ENCODE measurements at places on chromosomes 6 and 20.

DNA sequence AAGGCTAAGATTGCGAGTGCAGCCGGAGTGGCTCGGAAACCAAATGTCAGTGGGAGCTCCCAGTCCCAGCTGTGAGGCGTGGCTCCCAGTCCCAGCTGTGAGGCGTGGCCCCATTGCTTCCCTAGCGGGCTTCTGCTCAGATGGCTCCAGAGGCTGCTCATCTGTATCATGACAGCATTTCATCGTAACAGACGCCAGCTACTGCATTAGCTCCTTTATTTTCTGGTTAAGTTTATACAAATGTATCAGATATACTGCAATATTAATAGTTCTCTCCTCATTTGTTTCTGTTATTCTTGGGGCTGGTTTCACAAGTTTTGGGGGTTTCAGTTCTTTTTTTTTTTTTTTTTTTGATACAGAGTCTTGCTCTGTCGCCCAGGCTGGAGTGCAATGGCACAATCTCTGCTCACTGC lies 34.7 kb upstream of the TBXT start:
- no peak for DNase-seq

DNA sequence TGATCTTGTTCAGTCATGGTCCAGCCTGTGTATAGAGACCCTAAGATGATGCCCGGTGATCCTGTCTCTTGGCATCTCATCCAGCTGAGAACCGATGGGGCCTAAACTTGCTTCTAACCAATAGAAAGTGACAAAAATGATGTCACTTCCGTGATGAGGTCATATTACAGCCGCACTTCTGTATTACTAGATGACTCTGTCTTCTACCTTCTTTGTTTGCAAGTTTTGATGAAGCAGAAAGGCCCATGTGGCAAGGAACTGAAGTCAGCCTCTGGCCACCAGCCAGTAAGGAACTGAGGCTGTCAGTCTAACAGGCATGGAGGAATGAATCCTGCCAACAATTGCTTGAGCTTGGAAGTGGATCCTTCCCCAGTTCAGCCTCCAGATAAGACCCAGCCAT lies 32.8 kb upstream of the HLA-C start:
- no peak for DNase-seq

DNA sequence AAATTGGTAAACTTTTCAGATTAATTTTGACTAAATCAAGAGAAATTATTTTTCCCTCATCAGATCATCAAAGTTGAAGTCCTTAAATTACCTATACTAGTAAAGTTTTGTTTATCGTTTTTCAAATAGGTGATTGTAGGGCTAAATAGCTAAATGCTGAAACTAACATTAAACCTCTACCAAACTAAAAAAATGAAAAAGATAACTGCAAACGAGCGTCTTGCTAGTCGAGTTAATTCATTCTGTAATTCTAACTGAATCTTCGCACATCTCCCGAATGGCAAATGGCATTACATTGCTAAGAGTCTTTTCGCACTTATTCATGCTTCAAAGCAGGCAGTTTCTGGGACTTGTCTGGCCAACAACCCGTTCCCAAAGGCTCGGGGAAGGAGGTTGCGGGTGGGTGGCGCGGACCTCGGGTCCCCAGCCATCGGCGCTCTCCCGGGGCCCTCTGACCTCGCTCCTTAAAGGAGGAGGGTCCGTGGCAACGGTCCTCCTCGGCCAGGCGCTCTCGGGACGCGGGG lies 43.8 kb downstream of the POPDC3 start:
- no peak for DNase-seq

- DNase-seq = no peak
These were observed 22.3 kb upstream of the THEMIS start for GRCh38 chr6:127923135-127923534.

GRCh38 chr6:31888276-31889258 lies 8.9 kb downstream of the EHMT2 start:
- DNase-seq = no peak

DNA sequence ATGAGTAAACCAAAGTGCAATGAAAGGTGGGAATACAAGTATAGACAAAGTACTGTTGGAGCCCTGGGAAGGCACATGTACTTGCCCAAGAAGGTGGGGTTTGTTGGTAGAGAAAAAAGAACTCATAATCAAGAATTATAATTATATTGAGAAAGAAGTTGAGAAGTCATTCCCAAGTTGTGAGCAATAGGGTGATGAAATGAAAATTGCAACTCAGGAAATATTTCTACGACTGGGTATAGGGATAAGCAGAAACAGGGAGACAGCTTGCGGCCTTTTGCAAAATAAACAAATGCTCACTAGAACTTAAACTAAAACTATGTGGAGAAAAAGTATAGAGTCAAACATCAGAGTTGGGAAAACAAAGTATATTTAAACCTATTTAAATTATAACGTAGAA lies 250.7 kb upstream of the FAM83B start:
- DNase-seq = no peak

- no peak for DNase-seq
These were observed 9.1 kb downstream of the DYNLRB1 start for GRCh38 chr20:34525342-34525708.

DNA sequence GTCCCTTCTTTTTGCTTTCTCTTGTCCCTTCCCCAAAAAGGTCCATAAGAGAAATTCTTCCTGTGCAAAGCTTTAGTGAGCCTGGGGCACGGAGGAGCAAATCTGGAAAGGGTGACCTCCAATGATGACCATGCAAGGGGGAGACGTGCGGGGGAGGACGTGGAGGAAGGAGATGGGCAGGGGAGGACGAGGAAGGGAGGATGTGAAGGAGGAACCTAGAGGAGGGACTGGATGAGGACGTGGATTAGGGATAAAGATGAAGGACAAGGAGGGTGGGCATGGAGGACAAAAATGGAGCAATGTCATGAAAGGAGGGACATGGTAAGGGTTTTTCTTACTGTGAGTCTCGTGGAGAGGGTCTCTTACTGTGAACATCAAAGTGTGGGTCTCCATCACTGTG lies 139.5 kb downstream of the ERMARD start:
- DNase-seq = no peak

- no peak for DNase-seq
These were observed 84.1 kb downstream of the TNFAIP3 start for GRCh38 chr6:137951064-137951597.

- no peak for DNase-seq
These were observed 741 bp downstream of the PTPN1 start for GRCh38 chr20:50510706-50511542.

GRCh38 chr6:99613409-99613704 lies 6.7 kb downstream of the PRDM13 start:
- DNase-seq = no peak

DNA sequence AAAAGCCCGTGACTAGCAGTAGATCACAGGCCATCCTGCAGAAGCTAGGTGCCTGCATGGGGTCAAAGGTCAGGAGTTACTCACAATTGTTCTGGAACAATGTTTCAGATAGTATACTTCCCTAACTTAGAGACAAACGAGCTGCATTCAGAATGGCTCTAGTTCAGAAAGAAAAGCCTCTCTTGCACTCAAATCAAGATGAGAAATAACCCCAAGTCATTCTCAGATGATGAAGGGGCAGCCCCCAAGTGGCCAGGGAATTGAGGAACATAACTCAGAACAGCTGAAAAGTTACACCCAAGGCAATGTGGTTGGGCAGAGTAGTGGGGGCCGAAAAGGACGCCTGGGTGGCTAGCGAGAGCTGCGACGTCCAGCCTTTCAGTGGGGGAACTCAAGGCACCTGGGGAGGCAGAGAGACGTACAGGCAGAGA lies 27.8 kb downstream of the FYN start:
- DNase-seq = no peak

GRCh38 chr20:44597930-44598329 lies 15.6 kb downstream of the PKIG start:
- DNase-seq = no peak

DNA sequence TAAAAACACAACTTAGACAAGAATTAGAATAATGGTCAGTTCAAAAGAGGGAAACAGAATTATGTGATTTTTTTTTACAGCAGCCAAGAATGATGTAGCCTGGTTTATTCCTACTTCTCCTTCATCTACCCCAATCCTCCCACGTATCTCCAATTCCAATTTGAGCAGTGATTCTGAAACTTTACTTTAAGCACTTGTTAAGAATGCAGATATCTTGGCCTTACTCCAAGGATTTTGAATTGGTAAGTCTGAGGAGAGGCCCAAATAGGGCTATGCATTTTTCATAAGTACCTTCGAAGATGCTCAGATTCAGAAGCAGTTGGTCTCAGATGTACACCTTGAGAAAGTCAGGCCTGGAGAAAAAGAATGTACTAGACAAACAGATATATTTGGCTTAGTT lies 233.4 kb upstream of the FLRT3 start:
- no peak for DNase-seq

GRCh38 chr6:47168180-47168579 lies 126.0 kb upstream of the ADGRF1 start:
- DNase-seq = no peak

- no peak for DNase-seq
These were observed 656.3 kb upstream of the NOX3 start for GRCh38 chr6:156111913-156112312.

- DNase-seq = no peak
These were observed 3.8 kb upstream of the DSP start for GRCh38 chr6:7537565-7538174.

GRCh38 chr6:148611213-148611612 lies 135.6 kb upstream of the UST start:
- no peak for DNase-seq

DNA sequence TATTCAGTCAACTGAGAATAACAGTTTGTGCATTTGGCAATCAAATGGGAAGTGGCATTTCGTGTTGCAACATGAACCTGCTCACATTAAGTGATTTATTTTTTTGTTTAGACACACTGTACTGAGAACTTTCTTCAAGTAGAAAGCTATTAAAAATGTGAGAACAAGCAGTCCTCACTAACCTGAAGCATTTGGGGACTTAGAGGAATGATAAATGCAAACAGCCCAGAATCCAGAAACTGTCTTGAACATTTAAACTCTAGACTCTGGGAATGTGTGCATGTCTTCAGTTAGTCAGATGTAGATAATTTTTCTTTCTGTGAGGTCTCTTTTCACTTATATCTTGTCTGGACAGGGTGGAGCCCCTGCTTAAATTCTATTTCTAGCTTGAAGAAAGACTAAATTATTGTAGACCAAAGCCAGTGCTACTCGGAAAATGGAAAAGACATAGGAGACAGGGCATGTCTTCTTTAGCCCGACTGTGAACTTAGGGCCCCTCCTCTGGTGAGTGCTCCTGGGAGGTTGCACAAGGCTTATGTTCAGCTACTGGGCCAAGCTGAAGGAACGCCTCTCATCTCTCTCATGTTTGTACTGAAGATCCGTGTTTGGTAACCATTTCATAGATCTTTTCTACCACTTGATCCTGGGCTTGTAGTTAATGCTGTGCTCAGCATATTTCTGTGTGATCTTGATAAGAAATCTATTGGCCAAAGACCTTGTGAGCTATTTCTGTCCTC lies 70.1 kb downstream of the SLX4IP start:
- DNase-seq = no peak

DNA sequence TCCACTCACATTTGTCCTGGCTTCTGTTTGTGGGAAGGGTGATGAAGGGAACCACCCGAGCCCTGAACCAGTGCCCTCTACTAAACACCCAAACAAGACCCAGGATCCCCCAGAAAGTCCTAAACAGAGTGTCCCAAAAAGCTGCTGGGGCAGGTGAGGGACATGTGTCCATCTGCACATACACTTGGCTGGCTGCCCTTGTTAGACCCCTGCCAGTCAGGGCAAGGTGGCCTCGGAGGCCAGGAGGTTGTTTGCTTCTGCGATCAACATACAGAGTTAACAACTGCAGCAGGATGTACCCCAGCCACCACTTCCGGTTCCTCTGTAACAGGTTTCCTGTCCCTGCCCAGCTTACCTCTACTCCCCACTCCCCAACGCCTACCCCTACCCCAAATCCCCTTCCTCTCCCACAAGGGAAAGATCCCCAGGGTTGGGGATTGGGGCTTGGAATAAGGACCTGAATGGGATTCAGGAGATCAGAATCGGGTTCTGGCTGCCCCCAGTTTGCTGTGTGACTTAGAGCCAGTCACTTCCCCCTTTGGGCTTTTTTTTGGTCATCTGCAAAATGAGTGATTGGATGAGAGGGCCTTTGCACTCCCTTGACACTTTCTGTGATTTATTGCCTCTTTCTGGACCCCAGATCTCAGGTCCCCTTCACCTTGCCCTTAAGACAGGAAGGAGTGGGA lies 13.9 kb downstream of the DEF6 start:
- peak; percentile 45 for DNase-seq

- peak; percentile 39 for DNase-seq
These were observed 44.9 kb upstream of the SUPT3H start for GRCh38 chr6:45422503-45423110.

DNA sequence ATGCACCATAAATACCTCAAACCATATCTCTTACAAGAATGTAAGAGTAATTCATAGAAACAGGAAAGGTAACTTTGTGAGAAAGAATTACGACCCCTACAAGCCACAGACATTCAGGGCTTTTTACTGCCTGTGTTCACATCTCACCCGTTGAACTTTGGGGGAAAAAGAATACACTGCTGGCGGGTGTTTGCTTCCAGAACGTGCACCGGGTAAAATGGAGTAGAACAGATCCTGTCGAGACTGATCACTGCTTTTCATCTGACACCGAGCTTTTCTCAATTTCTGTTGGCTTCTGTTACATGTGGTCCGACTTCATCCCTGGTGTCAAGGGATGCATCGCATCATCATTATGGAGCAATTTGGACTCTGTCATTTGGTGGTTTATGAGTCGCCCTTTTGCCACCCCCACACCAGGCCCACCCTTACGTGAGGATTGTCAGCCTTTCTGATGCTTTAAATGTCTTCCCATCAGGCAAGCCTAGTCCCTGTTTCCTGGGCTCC lies 219.2 kb upstream of the ZFP64 start:
- DNase-seq = no peak

DNA sequence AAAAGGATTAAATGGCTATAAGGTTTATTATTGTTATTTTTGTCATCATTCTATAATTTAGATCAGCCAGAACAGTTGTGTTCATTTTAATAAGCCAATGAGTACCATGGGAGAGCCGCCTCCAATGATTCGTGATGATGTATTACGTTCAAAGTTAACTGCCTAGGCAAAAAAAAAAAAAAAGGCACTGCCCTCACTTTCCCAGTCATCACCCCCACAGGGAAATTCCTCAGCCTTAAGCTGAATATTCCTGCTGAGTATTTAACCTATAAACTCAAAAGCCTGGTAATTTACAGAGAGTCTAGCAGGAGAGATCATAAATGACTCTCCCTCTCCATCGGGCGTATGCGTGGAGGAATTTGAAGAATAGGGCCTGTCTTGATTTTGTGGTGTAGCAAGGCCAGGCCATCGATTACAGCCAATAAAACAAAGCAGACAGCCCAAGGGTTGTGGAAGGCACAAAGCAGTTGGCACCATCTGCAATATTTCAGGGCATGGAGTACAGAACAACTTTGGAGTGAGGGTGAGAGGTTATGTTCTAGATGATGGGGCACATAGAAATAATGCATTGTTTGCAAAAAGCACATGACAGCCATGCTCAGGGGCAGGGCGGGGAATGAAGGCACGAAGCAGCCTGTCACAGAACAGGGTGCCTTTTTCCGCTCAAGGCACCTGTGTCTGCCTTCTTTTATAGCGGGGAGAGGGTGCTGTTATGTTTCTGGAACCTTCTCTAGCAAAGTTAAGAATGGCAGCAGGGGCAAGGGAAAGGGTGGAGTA lies 138.2 kb upstream of the DTNBP1 start:
- DNase-seq = no peak

Measured in activated T-helper 1 cell treated with anti-CD3 and anti-CD28 coated beads, Interleukin-2, amount 50 U/mL, for 16 hours (primary cell).